Osteoblast (primary cell): ENCODE measurements at places on chromosomes 12 and 14.

- DNase-seq: no peak
These were observed 323.5 kb downstream of the ALG10 start for GRCh38 chr12:34345801-34346200.

GRCh38 chr14:78967111-78967809 is 797.1 kb downstream of the NRXN3 start:
- no peak for DNase-seq

DNA sequence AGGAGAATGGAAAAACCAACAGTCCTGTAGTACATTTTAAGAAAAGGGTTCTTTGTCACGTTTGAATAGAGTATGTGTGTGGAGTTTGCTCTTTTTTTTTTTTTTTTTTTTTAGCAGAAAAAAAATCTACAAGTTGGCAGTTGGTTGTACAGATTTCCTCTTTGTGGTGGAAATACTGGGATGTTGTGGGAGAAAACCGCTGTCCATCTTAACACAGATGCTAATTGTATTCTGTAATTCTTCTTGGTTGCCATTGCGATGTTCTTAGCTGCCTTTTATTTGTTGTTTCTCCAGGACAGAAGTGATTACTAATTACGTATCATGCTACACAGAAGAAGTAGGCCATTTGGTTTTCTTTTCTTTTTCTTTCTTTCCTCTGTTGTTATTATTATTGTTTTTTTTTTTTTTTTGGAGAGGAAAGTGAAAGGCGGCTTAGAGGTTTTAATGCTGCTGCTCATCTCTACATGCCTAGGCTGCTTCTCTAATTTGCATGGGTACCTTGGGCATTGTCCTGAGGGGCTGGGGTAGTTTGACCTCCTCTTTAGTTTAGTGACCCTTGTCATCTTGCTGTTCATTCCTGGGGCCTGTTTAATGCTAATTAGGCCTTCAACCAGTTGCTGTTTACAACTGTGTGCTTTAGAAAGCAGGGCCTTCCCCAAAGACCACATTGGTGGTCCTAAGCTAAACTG is 94.7 kb downstream of the TMTC2 start:
- DNase-seq: no peak

- no peak for DNase-seq
These were observed 13.8 kb upstream of the KCNJ8 start for GRCh38 chr12:21788089-21788983.

GRCh38 chr12:69470189-69471075 is at the start of gene FRS2:
Gene FRS2 (plus strand): TSS chr12:69470388. CDS start chr12:69569031, 98,643 bp downstream.
- DNase-seq: peak; percentile 98

DNA sequence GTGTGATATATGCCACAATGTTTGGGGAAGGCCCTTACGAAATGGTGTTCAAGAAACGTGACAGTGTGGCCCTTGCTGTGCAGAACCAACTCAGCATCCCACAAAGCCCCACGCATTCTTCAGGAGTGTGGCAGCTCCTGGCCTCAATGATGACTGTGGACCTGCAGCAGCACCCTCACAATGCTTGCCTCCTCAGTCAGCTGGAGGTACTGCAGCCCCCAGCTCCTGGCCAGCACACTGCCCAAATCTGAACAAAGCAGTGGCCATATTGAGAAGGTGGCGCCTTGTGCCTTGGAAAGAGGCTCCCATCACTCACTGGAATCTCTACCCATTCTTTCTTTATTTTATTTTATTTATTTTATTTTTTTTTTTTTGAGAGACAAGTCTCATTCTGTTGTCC is 10.4 kb downstream of the POLE2 start:
- DNase-seq: no peak

DNA sequence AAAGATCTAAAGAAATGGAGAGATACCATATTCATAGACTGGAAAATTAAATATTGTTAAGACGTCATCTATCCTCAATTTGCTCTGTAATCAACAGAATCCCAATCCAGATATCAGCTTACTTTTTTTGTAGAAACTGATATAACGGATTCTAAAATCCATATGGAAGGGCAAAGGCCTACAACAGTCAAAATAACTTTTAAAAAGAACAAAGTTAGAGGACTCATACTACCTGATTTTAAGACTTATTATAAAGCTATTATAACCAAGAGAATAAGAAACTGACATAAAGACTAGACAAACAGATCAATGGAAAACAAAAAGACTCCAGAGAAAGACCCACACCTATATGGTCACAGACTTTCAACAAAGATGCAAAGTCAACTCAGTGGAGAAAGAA is 6.0 kb downstream of the DDX24 start:
- no peak for DNase-seq
